Inflammatory macrophage treated with lipopolysaccharide for 4 hours (primary cell): ENCODE measurements at places on chromosomes 4 and X.

- no peak for DNase-seq
Measured at GRCh38 chr4:66294638-66295037, 624.3 kb upstream of the EPHA5 start.

GRCh38 chr4:19146038-19146437 is 1105.7 kb upstream of the SLIT2 start:
- DNase-seq: no peak

DNA sequence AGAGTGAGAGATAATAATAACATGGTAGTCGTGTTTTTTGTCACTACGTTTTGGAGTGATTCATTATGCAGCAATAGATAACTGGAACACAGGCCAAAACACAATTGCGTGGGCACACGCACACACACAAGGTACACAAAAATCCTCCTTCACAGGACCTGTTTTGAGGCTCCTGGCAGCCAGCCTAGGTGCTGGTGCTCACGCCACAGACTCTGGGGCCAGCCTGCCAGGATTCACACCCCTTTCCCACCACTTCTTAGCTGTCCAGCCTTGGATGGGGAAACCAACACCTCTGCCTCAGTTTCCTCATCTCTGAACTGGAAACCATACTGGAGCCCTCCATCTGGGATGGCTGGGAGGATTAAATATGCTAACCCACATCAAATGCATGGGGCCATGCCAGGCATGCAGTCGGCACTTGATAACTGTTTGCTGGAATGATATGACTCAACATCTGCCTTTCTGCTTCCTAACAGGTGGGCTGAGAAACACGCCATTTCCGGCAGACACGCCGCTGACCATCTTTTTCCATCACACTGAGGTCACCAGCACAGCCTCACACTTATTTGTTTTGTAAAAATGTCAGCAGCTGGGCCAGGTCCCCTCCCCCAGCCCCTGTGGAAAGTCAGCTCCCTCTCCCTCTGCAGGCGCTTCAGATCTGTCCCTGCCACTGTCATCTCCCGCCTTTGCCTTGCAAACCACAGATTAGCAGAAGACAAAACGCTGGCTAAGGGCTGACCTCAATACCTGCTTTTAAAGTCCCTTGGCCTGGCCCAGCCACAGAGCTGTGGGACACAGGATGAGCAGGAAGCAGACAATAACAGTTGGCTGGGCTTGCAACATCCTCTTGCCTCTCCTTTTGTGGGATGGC is 237.5 kb downstream of the BCOR start:
- no peak for DNase-seq

GRCh38 chr4:87405211-87405820 is 14.3 kb upstream of the HSD17B11 start:
- DNase-seq: no peak

DNA sequence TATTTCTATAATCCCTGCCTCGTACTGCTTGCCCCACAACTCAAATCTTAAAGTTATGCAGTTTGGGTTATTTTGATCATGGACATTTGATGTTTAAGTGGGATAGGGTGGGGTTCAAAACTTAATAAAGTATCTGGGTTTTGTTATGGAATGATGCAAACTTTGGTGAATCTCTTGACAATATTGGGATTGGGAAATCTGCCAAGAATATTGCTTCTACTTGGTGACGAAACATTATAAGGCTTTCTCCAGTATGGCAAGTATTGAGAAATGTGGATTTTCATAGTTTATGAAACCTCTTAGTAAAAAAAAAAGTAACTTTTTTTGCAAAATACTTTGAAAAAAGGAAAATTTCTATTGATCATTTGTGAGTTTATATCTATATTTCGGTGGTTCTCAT is 130.8 kb upstream of the SFRP2 start:
- DNase-seq: peak; percentile 41

DNA sequence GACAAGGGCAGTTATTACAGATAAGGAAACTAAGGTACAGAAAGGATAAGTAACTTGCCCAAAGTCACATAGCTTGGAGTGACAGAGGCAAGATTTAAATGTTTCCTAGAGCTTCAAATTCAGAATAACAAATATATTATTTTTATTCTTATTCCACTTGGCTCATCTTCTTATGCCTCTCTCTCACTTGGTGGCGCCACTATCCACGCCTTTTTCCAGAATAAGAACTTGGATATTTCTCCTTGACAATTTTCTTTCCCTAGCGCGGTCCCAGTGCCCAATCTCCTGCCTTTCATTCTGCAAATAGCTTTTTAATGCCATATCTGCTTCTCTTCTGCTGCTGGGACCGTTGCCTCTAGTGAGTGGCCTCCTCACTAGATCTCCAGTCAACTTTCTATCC is 78.5 kb downstream of the MSN start:
- no peak for DNase-seq

DNA sequence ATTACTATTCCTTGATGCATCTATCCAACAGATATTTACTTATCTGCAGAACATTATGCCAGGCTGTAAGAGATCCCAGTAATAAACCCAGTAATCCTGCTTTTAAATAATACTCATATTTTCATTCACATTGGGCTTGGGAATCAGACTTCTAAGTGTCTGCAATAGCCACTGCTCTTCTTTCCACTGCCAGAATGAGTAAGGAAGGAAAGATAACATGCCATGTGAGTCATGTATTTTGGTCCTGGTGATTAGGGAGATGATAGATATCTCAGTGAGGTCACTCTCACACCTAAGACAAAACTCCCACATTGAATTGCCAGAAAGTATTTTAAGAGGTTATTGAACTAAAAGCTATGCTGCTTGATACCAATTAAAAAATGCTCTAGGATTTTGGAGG is 13.9 kb upstream of the HEPH start:
- no peak for DNase-seq

DNA sequence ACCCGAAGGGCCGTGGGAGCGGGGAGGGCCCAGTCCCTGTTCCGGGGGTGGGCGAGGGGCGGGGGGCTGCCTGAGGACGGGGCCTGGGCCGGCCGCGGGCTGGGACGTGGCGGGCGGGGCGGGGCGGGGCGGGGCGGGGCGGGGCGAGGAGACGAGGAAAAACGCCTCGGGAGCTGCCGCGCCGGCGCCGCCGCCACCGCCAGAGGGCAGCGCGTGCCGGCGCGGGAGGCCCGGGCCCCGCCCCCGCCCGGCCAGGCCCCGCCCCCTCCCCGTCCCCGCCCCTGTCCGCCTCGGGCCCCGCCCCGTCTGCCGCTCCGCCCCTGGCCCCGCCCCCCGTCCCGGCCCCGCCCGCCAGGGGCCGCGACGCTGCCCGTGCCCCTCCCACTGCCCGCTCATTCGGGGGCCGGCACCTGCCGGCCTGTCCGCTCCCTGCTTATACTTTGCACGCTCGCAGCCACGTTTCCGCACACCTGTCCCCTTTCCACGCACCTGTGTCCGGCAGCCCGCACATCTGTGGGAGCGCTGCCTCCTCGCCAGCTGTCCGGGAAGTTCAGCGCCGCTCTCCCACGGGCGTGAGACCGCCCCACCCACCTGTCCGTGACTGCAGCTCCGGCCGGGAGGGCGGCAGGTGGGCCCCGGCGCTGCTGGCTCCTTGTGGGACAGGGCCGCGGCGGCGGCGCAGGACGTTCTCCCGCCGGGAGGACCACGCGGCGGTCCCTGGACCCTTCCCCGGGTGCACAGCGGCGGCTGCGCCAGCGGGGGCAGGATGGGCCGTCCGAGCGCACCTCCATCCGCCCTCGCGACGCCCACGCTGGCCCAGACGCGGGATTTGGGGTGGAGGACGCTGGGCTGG is 1.7 kb upstream of the FGFRL1 start:
- peak; percentile 69 for DNase-seq

DNA sequence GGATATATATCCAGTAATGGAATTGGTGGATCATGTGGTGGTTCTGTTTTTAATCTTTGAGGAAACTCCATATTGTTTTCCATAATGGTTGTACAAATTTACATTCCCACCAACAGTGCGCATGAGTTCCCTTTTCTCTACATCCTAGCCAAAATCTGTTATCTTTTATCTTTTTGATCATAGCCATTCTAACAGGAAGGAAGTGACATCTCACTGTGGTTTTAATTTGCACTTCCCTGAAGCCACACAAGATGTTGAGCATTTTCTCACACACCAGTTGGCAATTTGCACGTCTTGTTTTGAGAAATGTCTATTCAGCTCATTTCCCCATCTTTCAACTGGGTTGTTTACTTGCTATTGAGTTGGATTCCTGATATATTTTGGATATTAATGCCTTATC is 194.9 kb downstream of the CBLL2 start:
- no peak for DNase-seq

- no peak for DNase-seq
Measured at GRCh38 chr4:14364953-14365536, 637.2 kb upstream of the CPEB2 start.

DNA sequence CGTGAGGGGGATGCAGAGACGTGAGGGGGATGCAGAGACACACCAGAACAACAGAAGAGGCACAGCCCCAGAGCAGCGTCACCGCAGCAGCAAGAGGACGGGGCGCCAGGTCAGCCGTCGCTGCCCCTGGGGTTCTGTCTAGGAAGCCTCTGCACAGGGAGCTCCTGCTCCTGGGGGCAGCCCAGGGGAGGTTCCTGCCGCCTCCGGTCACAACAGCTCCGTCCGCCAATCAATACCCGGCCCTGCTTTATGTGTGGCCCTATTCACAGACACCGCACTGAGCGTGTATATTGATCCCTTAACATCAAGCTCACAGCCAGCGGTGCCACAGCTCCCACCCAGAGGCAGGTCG is 69.6 kb downstream of the FAM53A start:
- DNase-seq: no peak

GRCh38 chr4:77500801-77501200 is 104.8 kb upstream of the CXCL13 start:
- DNase-seq: no peak

DNA sequence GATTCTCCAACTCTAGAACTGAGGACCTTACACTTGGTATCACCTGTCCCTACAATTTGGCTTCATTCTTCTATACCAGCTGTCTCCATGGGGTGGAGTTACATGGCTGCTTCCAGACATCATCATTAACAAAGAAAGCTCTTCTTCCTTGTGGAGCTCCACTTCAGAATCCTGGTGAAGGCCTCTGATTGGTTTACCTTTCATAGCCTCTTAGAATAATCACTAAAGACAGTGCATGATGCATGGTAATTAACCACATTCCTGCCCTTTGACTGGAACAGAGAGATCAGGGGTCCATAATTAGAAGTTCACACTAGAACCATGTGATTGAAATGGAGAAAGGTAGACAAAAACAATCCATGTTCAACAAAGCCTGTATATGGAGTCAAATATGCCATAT is 112.6 kb upstream of the ZNF827 start:
- DNase-seq: no peak

DNA sequence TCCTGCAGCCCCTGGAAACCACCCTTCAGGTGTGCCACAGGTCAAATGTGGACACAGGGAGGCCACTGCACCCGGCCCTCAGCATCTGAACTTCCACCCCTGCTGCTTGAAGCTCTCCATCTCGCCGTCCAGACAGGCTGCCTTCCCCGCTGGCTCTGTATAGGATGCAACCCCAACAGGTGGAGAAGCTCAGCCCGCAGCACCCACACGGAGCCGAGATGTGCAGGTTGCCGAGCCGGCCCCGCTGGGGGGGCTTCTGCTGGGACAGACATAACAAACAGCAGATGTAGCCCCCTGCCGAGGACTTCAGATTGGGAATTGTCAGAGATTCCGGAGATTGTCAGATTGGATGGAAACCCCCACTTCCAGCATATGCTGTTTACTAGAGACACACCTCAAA is 20.5 kb downstream of the TMEM187 start:
- DNase-seq: no peak

GRCh38 chr4:110087070-110087708 is 111.2 kb downstream of the ELOVL6 start:
- DNase-seq: no peak

DNA sequence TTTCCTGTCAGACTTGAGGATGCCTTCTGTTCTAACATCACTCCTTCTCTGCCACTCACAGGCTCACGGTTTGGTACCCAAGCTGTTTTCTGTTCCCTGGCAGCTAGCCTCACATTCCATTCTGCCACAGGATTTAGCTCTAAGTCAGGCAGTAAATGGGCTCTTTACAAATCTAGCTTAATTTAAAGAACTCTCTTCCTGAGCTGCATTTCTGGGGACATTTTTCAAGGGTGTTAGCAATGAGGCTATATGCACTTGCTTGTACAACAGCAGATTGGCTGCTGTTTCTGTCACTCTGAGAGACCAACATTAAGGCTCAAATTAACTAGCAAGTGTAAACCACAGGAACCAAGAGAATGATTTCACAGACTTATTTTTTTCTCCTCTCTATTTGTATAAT is 337.8 kb upstream of the NOCT start:
- no peak for DNase-seq

- DNase-seq: no peak
Measured at GRCh38 chr4:105415281-105415744, 58.5 kb downstream of the PPA2 start.

GRCh38 chr4:120812216-120812615 is 110.3 kb downstream of the PRDM5 start:
- DNase-seq: no peak
